ENCODE measurements at places on chromosomes 12 and 14. TPM values are rescaled to one million over a fixed set of nuclear protein-coding genes. Genes with fewer than 3 reads are reported as not detected.

DNA sequence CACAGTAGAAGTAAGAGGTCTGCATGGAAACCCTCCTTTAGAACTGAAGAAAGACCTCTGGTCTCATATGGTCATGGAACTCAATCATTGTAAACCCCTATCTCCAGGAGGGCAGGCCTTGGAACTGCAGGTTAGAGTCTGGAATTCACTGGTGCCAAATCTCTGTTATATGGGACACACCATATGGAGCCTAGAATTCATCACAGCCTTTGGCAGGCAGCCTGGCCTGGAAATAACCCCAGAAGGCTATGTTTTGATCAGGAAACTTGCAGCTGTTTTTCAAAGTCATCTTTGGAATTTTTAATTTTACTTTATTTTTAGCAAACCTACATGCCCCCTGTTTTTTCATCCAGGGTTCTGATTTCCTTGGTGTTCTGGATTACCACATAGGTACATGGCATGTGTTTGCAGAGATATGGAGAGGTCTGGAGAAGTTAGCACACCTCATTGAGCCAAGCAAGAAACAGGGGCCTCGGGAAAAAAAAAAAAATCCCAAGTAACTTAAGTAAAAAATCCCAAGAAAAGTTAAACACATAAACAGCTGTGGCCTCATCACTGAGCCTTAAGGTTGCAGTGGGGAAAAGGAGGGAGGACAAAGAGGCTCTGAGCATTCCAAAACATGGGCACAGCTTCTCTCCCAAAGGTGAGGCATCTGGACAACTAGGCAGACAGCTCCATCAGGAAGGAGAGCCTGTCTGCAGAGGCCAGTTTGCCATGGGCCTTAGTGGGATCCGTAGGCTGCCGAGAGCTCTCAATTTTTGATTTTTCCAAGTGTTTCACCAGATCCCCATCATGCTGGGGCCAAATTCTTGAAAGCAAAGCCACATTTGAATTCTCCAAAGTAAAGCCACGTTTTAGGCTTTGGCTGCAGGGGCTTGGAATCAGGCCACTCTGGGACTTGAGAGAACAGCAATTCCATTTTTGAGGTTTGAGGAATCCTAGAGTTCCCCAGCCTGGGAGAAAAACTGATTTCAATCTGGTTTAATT is 339.6 kb upstream of the TBX3 start:
- no peak overlapping the region for H3K27ac ChIP-seq
- H3K36me3 ChIP-seq = no peaks in the 10 kb centered on the region
- no peak overlapping the region for H3K4me3 ChIP-seq
- H3K4me1 ChIP-seq = no peaks in the 10 kb centered on the region

- no peaks in the 10 kb centered on the region for H3K27me3 ChIP-seq
- H3K27ac ChIP-seq = no peak overlapping the region
- no peak overlapping the region for H3K4me3 ChIP-seq
- no peak for DNase-seq
- peaks cover 5% of the 10 kb centered on the region for H3K4me1 ChIP-seq
- H3K36me3 ChIP-seq = no peaks in the 10 kb centered on the region
Observed at GRCh38 chr12:25759752-25760151, 198.7 kb upstream of the RASSF8 start.

DNA sequence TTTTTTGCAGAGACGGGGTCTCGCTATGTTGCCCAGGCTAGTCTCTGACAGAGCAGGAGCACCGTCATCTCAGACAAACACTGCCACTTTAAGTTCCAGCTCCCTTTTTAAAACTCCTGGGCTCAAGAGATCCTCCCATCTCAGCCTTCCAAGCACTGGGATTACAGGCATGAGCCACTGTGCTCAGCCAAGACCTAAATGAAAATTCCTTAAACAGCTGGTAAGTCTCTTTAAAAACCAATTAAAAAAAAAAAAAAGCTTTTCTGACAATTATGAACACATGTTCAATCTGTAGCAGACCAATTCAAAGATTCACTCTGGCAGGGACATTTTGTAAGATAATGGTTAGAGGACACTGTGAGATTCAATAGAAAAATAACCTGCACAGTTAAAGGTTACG is 77.8 kb downstream of the HECTD4 start:
- peaks cover 21% of the 10 kb centered on the region for H3K4me1 ChIP-seq
- no peak overlapping the region for H3K27ac ChIP-seq
- H3K36me3 ChIP-seq = peaks cover 8% of the 10 kb centered on the region
- H3K4me3 ChIP-seq = no peak overlapping the region

GRCh38 chr14:105126126-105126980 is 42.2 kb downstream of the JAG2 start:
- peak; percentile 55 for DNase-seq
- no peak overlapping the region for H3K4me3 ChIP-seq
- no peak overlapping the region for H3K27ac ChIP-seq
- H3K27me3 ChIP-seq = peaks cover 39% of the 10 kb centered on the region
- H3K36me3 ChIP-seq = no peaks in the 10 kb centered on the region
- H3K4me1 ChIP-seq = no peaks in the 10 kb centered on the region

DNA sequence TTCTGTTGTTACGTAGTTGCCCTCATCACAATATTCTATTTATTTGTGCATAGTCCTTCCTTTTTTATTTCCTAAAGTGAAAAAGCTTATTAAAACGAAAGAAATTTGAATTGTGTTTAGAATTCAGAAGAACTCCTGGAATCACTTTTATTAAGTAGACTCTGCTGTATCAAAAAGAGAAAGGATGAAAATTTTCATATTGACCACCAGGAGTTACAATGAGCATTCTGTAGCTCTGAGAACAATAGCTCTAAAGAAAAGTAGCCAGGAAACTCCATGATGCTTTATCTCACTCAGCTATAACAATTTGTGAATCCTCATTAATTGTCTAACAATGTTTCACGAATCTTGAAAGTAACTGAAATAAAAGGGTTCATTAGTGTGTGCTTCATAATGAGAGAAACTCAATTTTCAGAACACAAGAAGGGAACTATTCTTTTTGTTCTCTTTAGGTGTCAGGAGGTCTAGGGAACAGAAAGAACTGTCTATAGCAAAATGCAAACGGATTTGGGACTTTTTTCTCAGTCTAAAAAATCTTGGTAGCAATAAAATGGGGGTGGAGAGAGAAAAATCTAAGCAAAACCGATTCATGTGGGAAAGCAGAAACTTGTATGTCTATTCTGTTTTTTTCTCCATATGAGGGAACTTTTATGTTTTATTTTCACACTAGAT is 19.3 kb downstream of the ASCL1 start:
- DNase-seq = no peak
- H3K4me3 ChIP-seq = no peak overlapping the region
- no peaks in the 10 kb centered on the region for H3K4me1 ChIP-seq
- H3K36me3 ChIP-seq = no peaks in the 10 kb centered on the region
- H3K27me3 ChIP-seq = no peaks in the 10 kb centered on the region
- H3K27ac ChIP-seq = no peak overlapping the region

DNA sequence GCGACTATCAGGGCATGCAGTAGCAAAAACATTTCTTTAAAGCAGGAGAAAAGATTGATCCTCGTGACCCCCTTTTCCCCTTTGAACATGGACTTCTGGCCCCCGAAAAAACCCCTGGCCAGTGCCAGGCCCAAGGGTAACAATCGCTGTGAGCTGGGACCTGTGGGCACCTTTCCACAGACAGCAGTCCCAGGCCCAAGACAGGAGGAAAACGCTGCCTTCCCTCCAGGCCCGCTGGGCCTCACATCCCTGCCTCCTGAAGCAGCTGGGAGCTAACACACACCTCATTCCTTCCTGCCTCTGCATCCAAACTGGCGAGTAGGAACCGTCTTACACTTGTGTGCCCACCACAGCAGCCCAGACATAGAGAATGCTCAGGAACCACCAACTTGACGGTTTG is 1.2 kb downstream of the VWF start:
- DNase-seq = no peak
- peaks cover 6% of the 10 kb centered on the region for H3K27me3 ChIP-seq
- H3K4me3 ChIP-seq = no peak overlapping the region
- no peaks in the 10 kb centered on the region for H3K36me3 ChIP-seq
- no peak overlapping the region for H3K27ac ChIP-seq

DNA sequence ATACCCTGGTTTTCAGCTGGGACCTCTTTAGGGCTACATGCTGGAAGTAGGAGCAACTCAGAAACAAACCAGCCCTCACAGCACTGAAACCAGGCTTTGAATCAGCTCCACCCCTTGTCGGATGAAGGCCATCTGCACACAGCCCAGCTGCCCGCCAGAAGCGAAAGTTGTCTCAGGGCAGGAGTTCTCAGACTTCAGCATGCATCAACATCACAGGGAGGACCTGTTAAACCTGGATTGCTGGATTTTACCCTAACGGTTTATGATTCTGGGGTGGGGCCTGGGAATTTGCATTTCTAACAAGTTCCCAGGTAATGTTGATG is 10.9 kb downstream of the SYNDIG1L start:
- H3K27ac ChIP-seq = no peak overlapping the region
- H3K36me3 ChIP-seq = no peaks in the 10 kb centered on the region
- peaks cover 53% of the 10 kb centered on the region for H3K27me3 ChIP-seq
- H3K4me3 ChIP-seq = no peak overlapping the region
- no peaks in the 10 kb centered on the region for H3K4me1 ChIP-seq

- H3K36me3 ChIP-seq = no peaks in the 10 kb centered on the region
- H3K27ac ChIP-seq = no peak overlapping the region
- H3K4me3 ChIP-seq = peak overlapping the region; percentile 82
- H3K27me3 ChIP-seq = no peaks in the 10 kb centered on the region
- H3K4me1 ChIP-seq = peaks cover 18% of the 10 kb centered on the region
- peak; percentile 94 for DNase-seq
Observed at GRCh38 chr12:55743406-55744339, 751 bp downstream of the GDF11 start.

DNA sequence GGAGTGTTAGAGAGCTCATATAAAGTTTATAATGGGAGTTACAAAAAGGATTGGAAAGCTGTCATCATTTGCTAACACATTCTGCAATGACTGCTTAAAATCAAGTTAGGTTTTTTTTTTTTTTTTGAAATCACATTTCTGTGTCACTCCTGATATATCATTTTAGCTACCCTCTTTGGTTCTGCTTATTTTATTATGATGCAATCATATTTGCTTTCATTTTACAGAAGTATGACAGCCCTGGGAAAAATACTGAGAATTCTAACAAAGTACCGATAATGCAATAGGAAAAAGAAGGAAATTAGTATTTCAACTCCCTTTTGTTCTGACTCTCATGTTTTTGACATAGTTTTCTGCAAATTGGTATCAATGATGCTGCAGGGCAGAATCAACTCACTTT is 71.6 kb upstream of the MDGA2 start:
- H3K27ac ChIP-seq = no peak overlapping the region
- H3K4me3 ChIP-seq = no peak overlapping the region
- no peaks in the 10 kb centered on the region for H3K4me1 ChIP-seq
- no peaks in the 10 kb centered on the region for H3K36me3 ChIP-seq

- H3K27ac ChIP-seq = no peak overlapping the region
- H3K27me3 ChIP-seq = no peaks in the 10 kb centered on the region
- no peaks in the 10 kb centered on the region for H3K36me3 ChIP-seq
- H3K4me3 ChIP-seq = no peak overlapping the region
- H3K4me1 ChIP-seq = no peaks in the 10 kb centered on the region
Observed at GRCh38 chr14:28608851-28609828, 157.4 kb upstream of the FOXG1 start.

GRCh38 chr14:70018230-70018629 is 139.0 kb downstream of the SMOC1 start:
- H3K4me3 ChIP-seq = no peak overlapping the region
- H3K27ac ChIP-seq = no peak overlapping the region
- no peak for DNase-seq
- no peaks in the 10 kb centered on the region for H3K36me3 ChIP-seq

DNA sequence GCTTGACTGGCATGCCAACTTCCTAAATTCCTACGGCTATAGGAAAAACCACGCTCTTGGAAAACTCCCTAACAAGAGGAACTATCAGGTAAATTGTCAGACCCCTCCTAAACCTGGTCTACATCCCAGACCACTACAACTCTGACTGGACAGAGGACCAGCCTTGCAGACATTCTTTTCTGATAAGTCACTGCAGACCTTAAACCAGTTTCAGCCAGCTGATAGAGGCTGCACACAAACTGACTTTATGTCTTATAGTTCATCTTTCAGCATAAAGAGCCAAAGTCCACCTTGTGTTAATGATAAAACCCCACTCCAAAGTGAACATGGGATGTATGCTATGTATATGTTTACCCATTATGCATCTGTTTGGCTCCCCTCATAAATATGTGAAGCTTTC is 166.6 kb downstream of the KTN1 start:
- H3K36me3 ChIP-seq = no peaks in the 10 kb centered on the region
- H3K4me1 ChIP-seq = no peaks in the 10 kb centered on the region
- no peak overlapping the region for H3K4me3 ChIP-seq
- H3K27ac ChIP-seq = no peak overlapping the region

- no peak overlapping the region for H3K4me3 ChIP-seq
- no peak overlapping the region for H3K27ac ChIP-seq
- H3K27me3 ChIP-seq = no peaks in the 10 kb centered on the region
- H3K36me3 ChIP-seq = no peaks in the 10 kb centered on the region
Observed at GRCh38 chr12:104750061-104750460, 208.0 kb downstream of the SLC41A2 start.

GRCh38 chr12:48827026-48827425 is 8.7 kb downstream of the CACNB3 start:
- H3K27me3 ChIP-seq = no peaks in the 10 kb centered on the region
- peak; percentile 80 for DNase-seq
- H3K36me3 ChIP-seq = peaks cover 50% of the 10 kb centered on the region

DNA sequence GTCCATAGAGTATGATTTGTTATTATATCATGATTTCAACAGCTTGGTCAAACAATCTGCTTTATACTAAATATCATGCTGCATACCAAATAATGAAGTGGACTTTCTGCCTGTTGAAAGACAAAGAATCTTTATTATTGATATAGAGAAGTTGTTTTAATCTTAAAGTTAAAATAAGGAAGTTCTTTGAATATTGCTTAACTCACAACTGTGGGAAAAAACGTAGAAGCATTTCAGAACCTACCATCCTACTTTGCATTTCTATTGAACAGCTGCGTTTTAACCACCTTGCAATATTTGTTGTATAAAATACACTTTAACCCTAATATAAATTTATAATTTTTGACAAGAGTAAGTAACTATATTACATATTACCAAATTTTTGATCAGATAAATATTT is 22.9 kb upstream of the ARL1 start:
- no peaks in the 10 kb centered on the region for H3K4me1 ChIP-seq
- H3K4me3 ChIP-seq = no peak overlapping the region
- peak; percentile 17 for DNase-seq
- H3K36me3 ChIP-seq = no peaks in the 10 kb centered on the region
- no peaks in the 10 kb centered on the region for H3K27me3 ChIP-seq
- no peak overlapping the region for H3K27ac ChIP-seq

DNA sequence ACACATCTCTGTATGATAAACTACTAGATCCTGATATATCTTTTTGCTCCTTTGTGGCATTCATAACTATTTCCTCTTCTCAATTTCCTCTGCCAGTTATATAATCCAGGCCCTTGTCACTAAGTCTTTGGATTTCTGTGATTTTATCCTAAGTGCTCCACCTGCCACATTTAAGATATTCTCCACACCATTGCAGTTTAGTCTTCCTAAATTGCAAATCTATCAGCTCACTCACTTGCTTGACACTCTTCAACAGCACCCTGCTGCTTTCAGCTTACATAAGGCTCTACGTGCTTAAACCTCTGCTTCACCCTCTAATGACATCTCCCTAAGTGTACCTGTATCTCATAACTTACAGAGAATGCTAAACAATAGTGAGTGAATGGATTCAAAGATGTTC is 1032.2 kb upstream of the SEL1L start:
- H3K36me3 ChIP-seq = no peaks in the 10 kb centered on the region
- H3K4me3 ChIP-seq = no peak overlapping the region
- no peak for DNase-seq
- H3K27me3 ChIP-seq = no peaks in the 10 kb centered on the region
- no peak overlapping the region for H3K27ac ChIP-seq
- H3K4me1 ChIP-seq = no peaks in the 10 kb centered on the region

PRR4 gene
- 2.7 TPM for total RNA-seq

CLEC14A gene
- total RNA-seq = 0.29 TPM

SLC6A13 gene
- total RNA-seq = not detected

CCDC38 gene
- under 0.01 TPM for total RNA-seq

LRFN5 gene
- under 0.01 TPM for total RNA-seq

KRT72 gene
- total RNA-seq = not detected

EPS8 gene
- total RNA-seq = 139 TPM

CHGA gene
- total RNA-seq = not detected
